ENCODE measurements at places on chromosomes 1 and 21.

GRCh38 chr1:160748181-160748877 is 9.3 kb downstream of the SLAMF7 start:
- no peak for DNase-seq

DNA sequence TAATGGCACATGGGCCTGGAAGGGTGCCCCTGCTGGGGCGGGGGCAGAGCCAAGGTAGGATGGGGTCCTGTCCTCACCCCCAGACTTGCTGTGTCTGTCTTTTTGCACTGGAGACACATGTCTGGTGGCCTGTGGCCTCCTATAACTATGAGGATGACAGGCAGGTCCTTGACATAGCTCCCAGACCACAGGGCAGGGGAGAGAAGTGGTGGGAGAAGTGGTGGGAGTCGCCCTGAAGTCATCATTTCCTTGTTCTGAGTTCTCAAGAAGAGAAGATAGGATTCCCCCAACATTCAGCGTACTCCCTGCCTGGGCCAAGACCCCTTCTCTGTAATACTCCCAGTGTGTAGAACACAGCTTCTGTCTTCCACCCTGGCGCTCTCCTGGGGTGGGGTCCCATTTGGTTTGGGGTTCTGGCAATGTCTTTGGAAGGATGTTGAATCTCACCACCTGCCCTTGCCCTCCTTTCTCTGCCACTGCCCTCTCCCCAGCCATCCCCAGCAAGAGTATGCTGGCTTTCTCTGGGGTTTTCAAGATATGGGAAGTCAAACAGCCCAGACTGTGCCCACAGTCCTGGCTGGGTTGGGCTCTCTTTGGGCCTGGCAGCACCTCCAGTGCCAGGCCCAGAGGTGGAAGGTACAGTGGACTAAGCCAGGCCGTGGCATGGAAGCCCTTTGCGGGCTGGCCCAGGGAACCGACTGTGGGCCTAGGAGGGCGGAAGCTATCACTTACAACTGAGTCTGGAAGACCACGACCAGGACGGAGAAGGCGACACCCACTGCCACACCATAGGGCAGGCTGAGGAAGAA is 19.4 kb downstream of the SLC26A9 start:
- no peak for DNase-seq

DNA sequence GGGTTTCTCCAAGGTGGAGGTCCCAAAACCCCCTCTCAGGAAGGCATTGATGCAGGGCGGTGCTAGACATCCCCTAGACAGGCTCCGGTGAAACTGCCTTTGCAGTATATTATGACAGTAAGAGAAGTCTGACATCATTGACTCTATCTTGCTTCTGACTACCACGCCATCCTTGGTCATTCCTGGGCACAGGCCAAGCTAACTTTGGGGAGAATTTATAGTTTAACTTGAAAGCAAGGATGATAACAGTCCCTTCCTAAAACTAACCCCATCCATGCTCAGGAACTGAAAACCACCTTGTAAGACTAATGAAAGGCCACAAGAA is 30.3 kb downstream of the RSPH1 start:
- DNase-seq = no peak

GRCh38 chr1:18945401-18945849 is 11.1 kb downstream of the IFFO2 start:
- DNase-seq = no peak

DNA sequence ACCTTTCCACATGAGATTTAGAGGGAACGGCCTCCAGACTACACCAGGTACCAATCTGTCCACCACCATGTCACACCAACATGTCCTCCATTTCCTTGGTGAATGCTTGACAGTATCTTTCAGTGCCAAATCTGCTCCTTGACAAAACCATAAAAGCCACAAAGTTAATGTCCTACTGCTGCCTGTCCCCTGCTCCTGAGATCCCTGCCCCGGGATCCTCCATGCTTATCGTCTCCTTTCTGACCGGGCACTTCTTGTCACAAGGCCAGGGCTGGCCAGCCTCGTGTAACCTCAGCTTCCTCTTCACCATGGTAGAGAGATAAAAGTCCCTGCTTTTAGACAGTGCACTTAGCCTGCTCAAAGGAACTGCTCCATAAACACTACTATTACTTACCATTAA is 136.2 kb downstream of the NAV1 start:
- no peak for DNase-seq

DNA sequence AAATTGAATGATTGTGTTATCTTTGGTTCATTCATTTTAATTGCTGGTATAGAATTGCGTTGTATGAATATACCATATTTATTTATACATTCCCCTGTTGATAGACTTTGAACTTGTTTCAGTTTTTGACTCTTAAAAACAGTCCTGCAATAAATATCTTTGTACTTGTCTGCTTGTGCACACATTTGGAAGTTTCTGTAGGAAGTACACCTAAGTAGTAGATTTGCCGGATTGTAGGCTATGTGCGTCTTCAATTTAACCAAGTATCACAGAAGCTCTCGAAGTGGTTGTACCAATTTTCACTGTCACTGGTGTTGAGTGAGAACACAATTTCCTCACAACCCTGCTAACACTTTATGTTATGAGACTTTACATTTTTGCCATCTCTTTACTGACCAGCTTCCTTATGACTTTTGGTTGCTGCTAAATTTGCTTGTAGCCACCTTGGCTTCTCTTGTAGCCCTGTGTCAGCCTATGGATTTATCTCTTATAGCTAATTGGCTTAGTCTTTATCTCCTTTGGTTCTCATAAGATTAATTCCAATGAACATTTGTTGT is 2.2 kb downstream of the TTC3 start:
- no peak for DNase-seq

DNA sequence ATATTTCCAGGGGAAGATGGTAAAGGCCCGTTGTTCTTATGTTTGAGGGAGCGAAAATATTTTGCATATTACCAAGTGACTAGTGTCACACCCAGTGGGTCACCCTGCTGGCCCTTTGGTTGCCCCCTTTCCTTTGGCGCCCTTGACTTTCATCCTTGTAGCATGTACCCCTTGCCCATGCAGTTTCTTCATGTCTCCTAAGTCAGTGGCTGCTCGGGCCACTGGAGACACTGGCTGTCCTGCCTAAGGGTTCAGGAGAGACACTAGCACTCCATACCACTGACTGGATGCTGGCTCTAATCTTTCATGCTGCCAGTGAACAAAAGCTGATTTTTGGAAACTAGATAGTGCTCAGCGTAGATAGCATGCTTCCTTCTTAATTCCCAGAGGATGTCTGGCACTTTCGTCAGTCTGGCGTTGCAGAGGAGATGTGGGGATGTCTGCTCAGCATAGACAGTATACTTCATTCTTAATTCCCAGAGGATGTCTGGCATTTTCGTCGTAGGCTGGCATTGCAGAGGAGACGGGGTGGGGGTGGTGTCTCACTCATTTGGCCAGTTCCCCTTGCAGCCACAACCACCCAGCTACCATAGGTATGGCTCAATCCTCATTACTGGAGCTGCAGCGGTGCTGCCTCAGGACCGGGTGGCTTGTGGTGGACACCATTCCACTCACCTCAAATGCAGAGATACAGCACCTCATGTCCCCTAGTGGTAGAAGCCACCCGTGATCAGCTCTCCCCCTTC is 770.9 kb upstream of the TPTE start:
- DNase-seq = no peak

DNA sequence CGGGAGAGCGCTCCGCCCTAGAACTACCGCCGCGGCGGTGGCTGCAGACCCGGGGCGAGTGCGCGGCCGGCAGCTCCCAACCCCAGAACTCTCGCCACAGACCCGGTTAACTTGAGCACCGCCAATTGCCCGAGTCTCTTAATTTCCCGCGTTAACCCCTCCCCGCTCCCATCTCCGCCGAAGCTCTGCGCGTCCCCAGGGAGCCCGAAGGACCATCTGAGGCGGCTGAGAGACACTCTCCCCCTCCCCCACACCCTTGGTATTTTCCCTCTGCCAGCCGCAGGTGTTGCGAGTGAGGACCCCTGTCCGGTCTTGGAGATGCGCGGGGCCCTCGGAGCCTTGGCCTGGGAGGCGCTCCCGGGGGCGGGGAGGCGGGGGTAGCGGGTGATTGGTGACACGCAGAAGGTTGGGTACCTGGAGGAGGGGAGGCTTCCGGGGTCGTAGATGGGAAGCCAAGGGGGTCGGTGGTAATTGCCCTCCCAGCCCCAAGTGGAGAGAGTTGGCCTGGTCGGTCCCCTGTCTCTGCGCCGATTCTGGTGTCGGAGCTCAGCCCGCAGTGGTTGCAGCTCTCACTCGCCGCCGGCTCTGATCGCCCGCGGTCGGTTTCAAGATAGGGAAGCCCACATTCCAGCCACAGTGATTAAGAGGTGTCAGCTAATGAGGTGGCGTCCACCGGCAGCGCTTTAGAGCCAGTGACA is 858 bp upstream of the SUSD4 start:
- peak; percentile 7 for DNase-seq

DNA sequence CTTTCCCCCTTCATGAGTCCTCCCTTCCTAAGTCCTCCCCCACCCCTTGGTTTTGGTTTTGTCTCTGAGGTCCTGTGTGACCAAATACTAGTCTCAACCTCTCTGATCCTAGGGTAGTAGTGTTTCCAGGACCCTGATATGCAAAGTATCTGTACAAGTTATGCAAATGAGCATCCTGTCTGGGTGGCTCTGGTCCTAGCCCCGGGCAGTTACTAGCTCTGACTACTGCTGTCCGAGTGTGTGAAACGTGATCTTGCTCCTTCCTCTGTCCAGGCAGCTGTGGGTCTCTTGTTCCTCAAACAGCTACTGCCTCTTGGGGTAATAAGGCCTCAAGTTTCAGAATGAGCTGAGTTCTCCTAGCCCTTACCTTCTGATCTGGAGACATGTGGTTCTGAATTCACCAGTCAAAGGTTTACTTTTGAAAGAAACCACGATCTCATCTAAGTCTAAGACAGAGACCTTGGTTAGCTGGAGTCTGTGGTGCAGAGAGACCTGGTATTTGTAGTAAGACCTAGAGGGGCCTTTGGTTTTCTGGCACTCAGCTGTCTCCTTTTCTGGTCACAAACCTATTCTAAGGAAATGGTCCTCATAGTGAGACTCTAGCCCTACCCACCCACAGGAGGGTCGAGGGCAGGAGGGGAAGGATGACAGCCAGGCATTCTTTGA is 31.0 kb upstream of the IL19 start:
- DNase-seq = peak; percentile 36

GRCh38 chr1:53285969-53286760 is 41.7 kb downstream of the LRP8 start:
- no peak for DNase-seq

DNA sequence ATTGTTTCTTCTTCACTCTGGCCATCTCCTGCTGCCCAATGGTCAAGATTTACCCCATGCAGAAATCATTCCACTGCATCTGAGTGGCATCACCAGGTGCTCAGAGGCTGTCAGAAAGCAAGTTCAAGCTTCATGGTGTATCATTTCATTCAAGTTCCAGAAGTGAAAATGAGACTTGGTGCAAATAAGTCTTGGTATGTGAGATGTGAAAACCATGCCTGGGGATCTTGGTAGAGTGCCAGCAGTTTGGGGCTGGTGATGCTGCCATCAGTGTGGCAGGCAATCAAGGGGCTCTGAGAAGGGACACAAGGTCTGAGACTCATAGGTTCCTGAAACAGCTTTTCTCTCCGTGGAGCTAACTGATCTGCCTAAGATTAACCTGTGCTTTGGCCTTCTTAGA is 52.0 kb downstream of the CD2 start:
- peak; percentile 51 for DNase-seq

GRCh38 chr1:53662951-53663350 is 76.0 kb downstream of the GLIS1 start:
- no peak for DNase-seq

- peak; percentile 74 for DNase-seq
These were observed 35.0 kb upstream of the JAK1 start for GRCh38 chr1:65001231-65001792.

DNA sequence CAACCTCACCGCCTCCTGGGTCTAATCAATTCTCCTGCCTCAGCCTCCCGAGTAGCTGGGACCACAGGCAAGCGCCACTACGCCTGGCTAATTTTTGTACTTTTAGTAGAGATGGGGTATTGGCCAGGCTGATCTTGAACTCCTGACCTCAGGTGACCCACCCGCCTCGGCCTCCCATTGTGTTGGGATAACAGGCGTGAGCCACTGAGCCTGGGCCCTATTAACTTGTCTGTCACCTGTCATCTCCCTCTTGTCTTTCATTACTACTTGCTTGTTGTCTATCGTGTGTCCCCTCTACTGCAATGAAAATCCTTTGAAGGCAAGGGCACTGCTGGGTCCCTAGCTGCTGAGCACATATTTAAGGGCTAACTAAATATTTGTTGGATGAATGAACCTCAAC is 3.4 kb downstream of the UQCRHL start:
- DNase-seq = no peak

DNA sequence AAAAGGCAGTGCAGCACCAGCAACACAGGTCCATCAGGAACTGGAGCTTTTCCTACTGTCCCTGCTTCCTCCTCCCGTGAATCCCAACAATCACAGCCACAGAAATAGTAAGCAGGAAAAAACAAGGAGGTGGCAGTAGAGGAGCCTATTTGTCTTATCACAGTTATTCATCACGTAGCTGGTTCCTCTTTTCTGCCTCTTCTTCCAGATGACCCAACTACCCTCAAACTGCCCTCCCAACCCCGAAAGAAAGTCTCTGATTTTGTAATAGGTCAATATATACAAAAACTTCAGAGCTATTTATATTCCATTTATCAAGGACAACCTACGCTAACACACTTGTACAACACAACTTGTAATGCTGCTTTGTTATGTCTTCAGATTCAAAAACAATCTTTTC is 21.4 kb downstream of the GNB1 start:
- DNase-seq = no peak

GRCh38 chr1:29854700-29855276 is 618.5 kb downstream of the PTPRU start:
- DNase-seq = no peak

DNA sequence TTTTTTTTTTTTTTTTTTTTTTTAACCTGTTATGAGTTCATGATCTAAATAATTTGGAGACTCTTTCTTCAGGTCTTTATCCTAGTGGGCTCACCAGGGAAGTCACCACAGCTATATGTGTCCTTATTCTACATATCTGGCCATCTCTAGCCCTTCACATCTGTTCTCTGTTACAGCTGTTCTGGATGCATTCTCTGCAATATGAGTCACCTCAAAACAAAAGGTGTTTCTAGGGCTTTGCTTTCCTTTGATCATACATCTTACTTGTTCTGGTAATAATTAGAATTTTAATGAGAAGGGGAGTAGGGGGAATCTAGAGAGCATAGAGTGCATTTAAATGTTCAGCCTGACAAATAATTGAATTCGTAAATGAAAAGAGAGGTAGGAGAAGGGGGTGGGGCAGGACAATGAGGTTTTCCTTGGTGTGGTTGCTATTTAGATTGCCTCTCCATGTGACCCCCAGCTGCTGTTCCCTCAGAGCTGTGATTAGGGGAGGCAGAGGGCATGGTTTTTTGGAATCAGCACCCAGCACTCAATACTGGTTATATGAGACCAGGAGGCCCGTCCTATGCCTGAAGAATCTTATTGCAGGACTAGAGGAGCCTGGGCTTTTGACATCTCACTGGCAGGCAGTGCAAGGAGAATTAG is 8.0 kb downstream of the SYT6 start:
- DNase-seq = no peak

DNA sequence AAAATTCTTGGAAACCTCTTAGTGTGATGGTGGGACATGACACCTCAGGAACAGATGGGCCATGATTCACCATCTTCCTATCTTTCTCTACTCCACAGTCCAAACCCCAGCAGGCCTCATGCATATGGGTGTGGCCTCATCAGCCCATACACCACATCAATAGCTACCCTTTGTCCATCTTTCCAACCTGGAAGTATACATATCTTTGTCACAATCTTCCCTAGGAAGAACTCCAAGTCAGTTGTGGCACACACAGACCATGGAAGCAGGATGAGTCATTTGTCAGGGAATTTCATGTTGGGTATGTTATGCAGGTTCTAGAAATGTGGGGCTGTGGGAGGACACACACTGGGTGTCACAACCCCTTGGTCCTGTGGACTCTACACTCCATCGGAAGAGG is 30.5 kb upstream of the CLCA4 start:
- DNase-seq = no peak
